Stimulated activated CD4-positive, alpha-beta T cell treated with anti-CD3 and anti-CD28 coated beads, Interleukin-15, amount 100 ng/mL, for 24 hours (primary cell): ENCODE measurements at places on chromosomes 12 and 14.

GRCh38 chr12:101564912-101565311, 29.9 kb upstream of the MYBPC1 start:
- DNase-seq = no peak

DNA sequence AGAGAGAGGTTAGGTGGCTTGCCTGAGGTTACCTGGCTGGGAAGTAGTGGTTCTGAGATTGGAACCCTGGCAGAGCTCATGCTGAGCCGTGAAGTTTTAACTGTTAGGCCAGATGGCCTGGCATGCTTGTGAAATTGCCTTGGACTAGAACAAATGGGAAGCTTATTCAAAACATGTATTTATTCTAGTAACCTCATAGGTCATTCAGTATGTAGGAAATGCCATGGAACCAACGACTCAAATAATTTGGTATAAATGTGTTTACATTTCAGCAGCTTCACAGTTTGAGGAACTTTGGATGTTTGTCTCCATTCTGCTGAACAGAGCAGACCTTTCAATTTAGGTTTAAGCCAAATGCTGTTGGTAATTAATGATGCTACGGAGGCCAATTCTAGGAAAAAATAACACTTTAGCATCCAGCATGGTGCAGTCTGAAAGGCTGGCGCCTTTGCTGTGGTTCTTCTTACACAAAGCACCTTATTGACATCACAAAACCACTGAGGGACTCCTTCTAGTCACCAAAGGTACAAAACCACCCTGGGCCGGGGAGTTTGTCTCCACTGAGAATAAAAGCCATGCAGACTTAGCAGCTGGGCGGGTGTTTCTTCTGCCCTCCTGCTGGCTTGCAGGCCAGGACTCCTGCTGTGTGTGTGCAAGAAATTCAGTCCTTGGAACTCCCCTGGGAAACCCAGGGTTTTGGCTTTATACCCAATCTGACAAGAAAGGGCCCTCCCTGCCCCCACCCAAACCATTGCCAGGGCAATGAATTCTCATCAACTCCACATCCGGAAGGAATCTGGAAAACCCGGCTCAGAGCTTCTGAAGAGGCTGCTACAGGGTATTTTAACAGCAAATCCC, 64.2 kb downstream of the ELK3 start:
- no peak for DNase-seq

DNA sequence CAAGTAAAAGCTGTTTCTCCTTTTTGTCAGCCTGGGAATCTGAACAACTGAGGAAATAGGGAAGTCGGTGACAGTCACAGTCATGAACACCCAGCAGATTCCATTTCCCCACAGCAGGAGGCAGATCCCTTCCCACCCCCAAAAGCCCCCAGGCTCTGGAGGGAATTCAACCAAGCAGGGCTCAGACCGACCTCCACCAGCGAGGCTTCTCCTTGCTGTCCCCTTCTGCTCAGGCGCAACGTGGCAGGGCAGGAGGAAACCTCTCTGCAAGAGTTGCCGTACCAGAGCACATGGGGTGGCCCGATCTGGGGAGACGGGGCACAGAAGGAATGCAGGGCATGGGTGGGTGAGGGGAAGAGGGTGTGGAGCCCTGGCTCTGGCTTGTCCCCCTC, 319 bp downstream of the GALNT6 start:
- DNase-seq = peak; percentile 48

DNA sequence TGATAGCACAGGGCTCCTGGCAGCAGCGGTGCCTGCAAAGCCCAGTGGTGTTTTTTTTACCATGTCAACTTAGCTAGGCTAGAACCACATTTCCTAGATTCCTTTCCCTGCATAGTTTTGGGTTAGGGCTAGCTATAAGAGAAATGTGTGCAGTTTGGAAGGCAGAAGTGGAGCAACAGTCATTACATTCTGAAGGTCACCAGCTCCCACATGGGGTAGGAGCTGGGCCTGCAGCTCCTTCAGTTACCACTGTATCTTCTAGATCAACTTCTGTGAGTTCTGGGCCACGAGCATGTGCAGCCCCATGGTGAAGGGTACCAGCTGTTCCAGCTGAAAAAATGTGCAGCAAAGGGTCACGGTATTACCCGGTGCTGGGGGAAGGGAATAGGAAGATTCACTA, 2.3 kb upstream of the SLC25A3 start:
- no peak for DNase-seq

DNA sequence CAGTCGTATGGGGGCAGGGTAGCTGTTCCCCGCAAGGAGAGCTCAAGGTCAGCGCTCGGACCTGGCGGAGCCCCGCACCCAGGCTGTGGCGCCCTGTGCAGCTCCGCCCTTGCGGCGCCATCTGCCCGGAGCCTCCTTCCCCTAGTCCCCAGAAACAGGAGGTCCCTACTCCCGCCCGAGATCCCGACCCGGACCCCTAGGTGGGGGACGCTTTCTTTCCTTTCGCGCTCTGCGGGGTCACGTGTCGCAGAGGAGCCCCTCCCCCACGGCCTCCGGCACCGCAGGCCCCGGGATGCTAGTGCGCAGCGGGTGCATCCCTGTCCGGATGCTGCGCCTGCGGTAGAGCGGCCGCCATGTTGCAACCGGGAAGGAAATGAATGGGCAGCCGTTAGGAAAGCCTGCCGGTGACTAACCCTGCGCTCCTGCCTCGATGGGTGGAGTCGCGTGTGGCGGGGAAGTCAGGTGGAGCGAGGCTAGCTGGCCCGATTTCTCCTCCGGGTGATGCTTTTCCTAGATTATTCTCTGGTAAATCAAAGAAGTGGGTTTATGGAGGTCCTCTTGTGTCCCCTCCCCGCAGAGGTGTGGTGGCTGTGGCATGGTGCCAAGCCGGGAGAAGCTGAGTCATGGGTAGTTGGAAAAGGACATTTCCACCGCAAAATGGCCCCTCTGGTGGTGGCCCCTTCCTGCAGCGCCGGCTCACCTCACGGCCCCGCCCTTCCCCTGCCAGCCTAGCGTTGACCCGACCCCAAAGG, 804 bp downstream of the GAPDH start:
- DNase-seq = peak; percentile 85

GRCh38 chr12:122859303-122860039, 24.2 kb downstream of the HIP1R start:
- DNase-seq = no peak

- peak; percentile 87 for DNase-seq
These were observed 1180.6 kb downstream of the VRK1 start for GRCh38 chr14:97977651-97978261.

- DNase-seq = no peak
These were observed 117.9 kb upstream of the PRB2 start for GRCh38 chr12:11513288-11513687.

DNA sequence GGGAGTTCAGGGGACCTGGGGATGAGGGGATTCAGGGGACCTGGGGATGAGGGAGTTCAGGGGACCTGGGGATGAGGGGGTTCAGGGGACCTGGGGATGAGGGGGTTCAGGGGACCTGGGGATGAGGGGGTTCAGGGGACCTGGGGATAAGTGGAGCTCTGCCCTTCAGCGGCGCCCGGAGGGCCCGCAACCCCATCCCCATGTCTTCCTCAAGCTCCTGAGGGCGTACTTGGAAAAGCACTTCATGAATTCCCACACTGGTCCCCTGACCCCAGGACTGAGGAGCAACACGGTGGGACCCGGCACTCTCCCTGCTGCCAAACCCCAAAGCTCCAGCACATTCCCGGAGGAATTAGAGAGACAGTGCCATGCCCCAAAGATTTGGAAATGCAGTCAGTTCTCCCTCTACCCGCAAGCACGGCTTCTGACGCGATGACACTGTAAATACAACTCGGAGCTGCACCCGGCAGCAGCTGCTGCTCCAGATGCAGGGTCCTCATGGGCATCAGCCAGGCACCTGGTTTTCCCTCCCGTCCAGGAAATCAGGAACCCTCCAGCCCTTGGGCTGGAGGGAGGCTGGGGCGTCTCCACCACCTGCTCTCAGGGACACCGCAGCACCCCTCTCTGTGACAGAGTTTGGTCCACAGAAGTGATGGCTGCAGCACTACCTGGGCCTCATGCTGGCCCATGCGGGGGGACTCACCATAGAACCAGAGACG, 32.8 kb upstream of the C14orf180 start:
- DNase-seq = no peak

DNA sequence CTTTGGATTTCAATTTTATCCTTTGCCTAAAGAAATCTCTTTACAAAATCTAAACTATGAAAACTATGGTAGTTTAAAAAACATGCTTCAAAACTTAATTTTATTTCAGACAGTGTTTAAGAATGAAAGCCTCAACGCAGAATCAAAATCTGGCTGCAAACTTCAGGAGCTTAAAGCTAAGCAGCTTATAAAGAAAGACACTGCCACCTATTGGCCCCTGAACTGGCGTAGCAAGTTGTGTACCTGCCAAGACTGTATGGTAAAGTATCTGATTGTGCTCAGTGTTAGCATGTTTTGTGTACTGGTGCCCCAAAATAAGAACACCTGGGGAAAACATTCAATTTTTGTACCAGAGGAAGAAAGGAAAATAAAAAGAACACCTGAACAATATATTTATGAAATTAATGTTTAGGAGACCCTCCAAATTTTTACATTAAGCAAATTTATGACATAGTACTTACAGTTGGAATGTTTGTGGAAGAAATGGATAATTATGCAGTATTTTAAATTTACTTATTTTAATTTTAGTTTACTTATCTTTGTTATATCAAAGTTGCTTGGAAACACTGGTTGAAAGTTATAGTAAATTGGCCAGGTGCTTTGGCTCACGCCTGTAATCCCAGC, 12.2 kb downstream of the UBR7 start:
- DNase-seq = peak; percentile 37

GRCh38 chr14:71592361-71592760, 339.9 kb upstream of the RGS6 start:
- no peak for DNase-seq

- no peak for DNase-seq
These were observed 71.1 kb downstream of the C2CD5 start for GRCh38 chr12:22473212-22473611.

DNA sequence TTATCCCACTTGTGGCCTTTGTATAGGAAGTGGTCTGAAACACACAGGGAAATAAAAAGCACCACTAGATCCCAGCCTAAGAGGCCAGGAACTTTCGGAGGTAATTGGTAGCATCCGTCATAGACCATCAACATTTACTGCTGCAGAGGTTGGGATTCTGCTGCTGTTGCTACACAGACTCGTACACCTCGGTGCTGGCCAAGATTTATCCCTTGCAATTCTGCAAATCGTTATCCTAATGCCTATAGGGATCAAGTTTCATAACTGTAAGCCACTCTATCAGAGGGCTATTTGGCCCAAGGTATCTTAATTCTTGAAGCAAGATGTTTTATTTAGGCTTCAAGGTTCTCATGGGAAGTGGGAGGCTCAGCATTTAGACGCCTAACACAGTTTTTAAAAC, 913.6 kb downstream of the GALC start:
- no peak for DNase-seq

DNA sequence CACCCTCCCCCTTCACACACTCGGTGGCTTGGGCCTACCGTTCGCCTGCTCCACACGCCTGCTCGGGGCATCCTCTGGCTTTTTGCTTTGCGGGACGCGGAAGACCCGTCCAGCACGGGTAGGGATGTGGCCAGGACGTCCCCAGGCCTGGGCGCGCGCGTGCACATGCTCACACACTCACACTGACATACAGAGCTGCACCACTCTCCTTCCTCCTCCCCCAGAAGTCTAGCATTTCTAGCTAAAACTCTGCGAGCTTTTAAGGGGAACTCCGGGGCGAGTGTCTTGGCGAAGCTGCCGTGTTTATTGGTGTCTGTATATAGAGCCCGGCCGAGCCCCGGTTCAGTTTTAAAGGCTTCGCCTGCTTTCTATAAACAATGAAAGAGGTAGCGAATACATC, 5.0 kb downstream of the TBX5 start:
- no peak for DNase-seq

GRCh38 chr12:65961190-65962035, 137.1 kb downstream of the HMGA2 start:
- no peak for DNase-seq

DNA sequence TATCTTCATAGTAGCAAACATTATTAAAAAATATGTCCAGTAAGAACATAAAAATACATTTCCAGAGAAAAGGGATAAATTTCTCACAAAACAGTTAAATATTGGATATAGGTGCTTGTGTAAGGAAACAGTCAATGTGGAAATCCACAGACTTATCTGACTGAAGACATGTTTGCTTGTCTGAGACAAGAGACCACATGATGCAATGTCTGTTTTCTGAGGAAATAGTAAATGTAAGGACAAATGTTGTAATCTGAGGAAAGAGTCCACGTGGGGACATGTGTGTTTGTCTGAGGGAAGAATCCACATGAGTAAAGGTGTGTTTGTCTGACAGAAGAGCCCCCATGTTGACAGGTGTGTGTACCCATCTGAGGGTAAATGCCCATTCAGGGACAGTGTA, 1093.2 kb downstream of the TMEM121 start:
- no peak for DNase-seq

DNA sequence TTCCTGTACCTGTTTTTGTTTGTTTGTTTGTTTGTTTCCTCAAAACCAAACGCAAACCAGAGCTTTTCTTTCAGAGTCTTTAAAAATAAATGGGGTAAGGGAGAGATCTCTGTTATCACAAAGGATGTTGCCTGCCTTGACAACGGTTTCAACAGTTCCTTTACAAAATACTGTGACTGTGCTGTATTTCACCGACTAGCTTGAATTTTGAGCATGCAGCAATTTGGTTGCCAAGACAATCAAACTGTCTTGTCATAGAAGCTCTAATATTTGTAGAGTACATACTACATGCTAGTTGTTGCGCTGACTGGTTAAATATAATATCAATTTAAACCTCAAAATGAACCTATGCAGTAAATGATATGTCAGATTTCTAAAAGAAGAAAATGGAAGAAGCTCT, 22.4 kb upstream of the TCP11L2 start:
- DNase-seq = no peak

DNA sequence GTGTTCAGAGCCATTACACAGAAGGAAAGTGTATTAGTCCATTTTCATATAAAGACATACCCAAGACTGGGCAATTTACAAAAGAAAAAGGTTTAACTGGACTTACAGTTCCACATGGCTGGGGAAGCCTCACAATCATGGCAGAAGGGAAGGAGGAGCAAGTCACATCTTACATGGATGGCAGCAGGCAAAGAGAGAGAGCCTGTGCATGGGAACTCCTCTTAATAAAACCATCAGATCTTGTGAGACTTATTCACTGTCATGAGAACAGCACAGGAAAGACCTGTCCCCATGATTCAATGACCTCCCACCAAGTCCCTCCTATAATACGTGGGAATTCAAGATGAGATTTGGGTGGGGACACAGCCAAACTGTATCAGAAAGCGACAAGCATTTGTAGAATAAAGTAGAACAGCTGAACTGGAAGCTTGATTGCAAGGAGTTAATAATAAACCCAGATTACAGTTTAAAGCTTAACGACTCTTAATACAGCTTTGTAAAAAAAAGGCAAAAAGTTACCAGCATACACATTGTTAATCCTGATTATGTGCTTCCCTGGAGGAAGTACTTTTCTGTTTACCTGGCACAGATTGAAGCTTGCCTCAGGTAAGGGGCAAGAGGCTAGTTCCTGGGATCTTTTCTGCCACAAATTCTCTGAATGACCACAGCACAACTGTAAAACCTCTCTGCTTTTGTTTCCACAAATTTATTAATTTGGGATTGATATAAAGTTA, 18.1 kb upstream of the STON2 start:
- no peak for DNase-seq

- DNase-seq = peak; percentile 47
These were observed 1.9 kb downstream of the MLXIP start for GRCh38 chr12:122080149-122081082.
